ENCODE measurements at places on chromosomes 5 and 9. TPM values are rescaled to one million over a fixed set of nuclear protein-coding genes. Genes with fewer than 3 reads are reported as not detected.

DNA sequence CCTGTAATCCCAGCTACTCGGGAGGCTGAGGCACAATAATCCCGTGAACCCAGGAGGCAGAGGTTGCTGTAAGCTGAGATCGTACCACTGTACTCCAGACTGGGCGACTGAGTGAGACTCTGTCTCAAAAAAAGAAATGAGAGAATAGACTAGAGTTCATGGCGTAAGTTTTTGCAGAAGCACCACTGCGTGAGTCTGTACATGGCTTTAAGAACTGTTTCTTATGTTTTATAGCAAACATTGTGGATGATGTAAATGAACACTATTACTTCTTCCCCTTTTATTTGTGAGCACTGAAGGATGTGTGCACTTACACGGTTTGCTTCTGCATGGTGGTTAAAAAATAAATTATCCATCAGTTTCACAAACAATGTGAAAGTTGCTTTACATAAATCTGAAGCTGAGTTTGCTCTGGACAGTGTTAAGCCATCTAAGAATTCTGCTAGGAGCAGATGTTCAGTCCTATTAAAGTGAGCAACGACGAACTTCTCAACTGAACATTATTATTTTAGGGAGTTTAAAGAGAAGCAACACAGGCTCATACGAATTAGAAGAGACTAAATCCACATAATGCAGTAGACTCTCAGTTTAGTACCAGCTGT lies 52.5 kb downstream of the ZFAND5 start:
- no peak for DNase-seq

Gene CENPH
- total RNA-seq = 3.1 TPM

Gene GFPT2
- 0.68 TPM for total RNA-seq

GRCh38 chr9:2788919-2789318 lies 55.0 kb downstream of the PUM3 start:
- no peak for DNase-seq

GRCh38 chr5:64514612-64515011 lies 8.8 kb downstream of the RGS7BP start:
- DNase-seq = no peak

GRCh38 chr5:125394661-125395280 lies 648.3 kb upstream of the ZNF608 start:
- no peak for DNase-seq

Gene AJM1
- 1.0 TPM for total RNA-seq

Gene B4GALT7
- 35.6 TPM for total RNA-seq

- no peak for DNase-seq
Observed at GRCh38 chr5:14929293-14930065, 57.9 kb upstream of the ANKH start.

- DNase-seq = peak; percentile 11
Observed at GRCh38 chr9:16265688-16266087, 604.8 kb downstream of the BNC2 start.

DNA sequence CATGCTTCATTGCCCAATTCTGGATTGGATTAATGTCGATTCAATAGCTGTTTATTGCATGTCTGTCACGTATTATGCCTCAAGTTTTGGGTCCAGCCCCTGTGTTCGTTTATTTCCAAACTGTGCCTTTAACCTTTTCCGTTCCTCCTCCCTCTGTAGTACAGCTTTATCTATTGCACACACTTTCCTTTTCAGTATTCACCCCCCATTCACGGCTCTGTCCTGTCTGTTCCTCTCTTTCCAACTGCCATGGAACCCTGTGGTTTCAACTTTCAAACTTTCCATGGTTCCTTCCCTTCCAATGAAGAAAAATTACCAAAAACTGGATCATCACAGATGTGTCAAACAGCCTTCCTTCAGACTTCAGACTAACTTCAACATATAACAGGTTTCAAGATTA lies 17.1 kb downstream of the SMARCA2 start:
- no peak for DNase-seq

GRCh38 chr5:157197086-157197485 lies 16.4 kb downstream of the ITK start:
- no peak for DNase-seq

- DNase-seq = no peak
Observed at GRCh38 chr5:87825583-87825982, 412.9 kb upstream of the CCNH start.

DNA sequence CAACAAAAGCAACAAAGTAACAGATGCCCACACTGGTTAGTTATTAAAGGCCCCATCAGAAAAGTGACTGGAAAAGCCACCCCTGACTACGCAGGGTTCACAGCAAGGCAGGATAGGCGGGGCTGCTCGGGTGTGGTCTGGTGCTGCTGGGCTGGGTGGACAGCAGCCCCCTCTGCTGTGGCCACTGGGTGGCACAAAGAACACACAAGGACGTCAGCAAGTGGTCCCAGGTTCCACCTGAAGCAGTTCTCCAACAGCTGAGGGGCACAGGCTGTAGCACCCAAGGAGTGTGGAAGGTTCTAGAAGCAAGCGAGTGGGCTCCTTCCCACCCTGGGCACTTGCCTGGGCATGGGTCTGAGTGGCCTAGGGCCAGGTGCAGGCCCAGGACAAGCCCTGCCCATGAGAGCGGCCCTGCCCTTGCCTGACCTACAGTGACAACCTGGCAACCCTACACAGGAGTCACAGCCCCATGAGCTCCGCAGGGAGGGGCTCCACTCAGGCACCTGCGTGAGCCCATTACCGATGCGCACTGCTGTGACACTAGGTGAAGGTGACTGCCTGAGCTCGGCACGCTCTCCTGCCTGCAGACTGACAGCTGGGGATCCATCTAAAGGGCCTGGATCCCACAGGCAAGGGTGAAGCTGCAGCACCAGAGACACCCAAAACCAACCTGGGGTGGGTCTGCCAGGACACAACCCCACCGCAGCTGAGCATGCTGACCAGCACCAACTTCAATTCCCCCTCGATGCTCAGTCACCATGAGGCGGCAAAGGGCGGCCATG lies 8.1 kb downstream of the BRD9 start:
- no peak for DNase-seq

DNA sequence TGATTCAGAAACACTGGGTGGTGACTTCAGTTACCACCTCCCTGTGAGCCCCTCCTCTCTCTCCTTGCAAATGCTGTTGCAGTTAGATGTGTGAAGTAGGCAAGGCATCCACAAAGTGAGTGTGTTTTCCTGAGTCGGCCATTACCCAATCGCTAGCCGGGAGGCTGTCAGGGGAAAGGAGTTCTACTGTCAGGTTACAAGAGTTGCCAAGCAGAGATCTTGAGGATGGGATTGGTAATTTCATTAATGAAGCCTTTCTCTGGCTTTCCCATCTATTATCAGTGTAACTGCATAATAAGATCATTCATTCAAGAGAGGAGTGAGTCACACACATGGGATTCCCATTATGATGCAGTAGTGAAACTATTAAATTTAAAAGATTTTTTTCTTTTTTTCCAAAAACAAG lies 106.9 kb downstream of the GLDC start:
- DNase-seq = peak; percentile 12

DNA sequence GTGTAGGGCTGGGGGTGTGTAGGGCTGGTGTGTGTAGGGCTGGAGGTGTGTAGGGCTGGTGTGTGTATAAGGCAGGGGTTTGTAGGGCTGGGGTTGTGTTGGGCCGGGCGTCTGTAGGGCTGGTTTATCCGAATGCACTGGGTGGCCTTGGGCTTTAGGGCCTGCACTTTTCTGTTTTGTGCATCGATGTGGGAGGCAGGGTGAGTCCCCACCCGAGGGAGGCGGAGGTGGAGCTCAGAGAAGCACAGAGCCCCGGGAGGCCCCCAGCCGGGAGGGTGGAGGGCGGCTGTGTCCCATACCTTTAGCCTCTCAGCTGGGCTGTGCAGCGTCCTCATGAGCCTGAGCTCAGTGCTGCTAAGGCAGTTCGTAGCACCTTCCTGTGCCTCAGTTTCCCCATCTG lies 13.5 kb downstream of the COL5A1 start:
- no peak for DNase-seq

DNA sequence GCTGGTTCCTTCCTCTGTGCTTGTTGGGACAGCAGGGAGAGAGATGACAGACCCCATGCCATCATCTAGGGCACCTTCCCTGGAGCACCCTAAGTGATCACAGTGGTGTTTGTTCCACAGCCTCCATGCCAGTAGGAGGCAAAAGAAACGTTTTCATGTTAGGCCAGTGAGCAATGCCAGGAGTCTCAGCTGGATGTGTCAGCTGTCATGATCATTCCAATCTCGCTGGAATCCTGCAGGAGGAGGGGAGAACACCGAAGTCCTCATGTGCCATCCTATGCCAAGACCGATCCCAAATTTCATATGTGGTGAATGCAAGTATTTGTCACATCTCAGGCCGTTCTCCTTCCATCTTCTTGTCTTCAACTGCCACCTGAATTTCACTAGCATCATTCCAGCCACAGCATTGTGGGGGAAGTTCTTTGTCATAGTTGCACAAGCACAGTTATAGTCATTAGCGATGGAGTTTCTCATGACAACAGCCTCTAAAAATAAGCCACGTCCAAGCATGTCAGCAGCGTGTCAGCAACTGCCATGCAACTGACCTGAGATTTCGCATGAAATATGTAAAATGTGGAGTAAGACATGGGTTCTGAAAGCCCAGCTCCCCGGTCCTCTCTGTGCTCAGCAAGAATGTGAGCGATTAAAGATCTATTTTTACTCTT lies 97.2 kb upstream of the DNAH5 start:
- no peak for DNase-seq

Gene ZNF474
- total RNA-seq = 0.17 TPM

GRCh38 chr5:178642351-178642909 lies 15.6 kb upstream of the CLK4 start:
- DNase-seq = peak; percentile 90

GRCh38 chr9:21967702-21968101 lies 26.5 kb downstream of the CDKN2A start:
- DNase-seq = no peak

Gene GFI1B
- not detected for total RNA-seq

- DNase-seq = no peak
Observed at GRCh38 chr5:96747720-96748119, 60.0 kb downstream of the ERAP1 start.

Gene SLC1A3
- under 0.01 TPM for total RNA-seq

Gene WNK2
- not detected for total RNA-seq

Gene LURAP1L
- 1.1 TPM for total RNA-seq

Gene OBP2B
- not detected for total RNA-seq

DNA sequence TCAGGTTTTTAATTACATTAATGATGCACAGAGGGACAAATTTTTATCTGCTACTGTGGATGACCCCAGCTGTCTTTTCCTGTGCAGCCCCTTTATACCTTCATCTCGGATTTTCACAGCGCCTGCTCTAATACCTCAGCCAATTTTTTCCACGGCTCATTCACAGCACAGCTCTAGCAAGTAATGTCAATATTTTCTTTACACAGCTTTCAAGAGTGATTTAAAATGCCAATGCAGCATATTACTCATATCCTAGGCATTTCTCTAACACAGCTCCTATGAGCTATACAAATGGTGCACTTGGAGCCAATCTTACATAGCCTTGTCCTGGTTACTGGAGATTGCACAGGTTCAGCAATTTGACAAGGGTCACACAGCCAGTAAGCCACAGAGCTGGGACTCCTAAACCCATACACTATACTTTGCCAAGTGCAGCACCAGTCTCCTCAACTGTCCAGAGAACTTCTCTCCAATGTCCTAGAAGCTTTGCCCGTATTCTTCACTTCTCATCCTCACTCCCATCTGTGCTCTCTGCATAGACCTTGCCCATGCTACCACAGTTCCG lies 661.8 kb downstream of the DTWD2 start:
- DNase-seq = no peak

- no peak for DNase-seq
Observed at GRCh38 chr5:96649251-96649662, 12.9 kb upstream of the CAST start.

Gene SLC6A3
- total RNA-seq = not detected

GRCh38 chr9:131578731-131579504 lies 33.6 kb downstream of the PRRT1B start:
- peak; percentile 33 for DNase-seq

GRCh38 chr5:107275333-107275732 lies 395.4 kb downstream of the EFNA5 start:
- DNase-seq = peak; percentile 13

Gene PDLIM4
- 31.0 TPM for total RNA-seq

DNA sequence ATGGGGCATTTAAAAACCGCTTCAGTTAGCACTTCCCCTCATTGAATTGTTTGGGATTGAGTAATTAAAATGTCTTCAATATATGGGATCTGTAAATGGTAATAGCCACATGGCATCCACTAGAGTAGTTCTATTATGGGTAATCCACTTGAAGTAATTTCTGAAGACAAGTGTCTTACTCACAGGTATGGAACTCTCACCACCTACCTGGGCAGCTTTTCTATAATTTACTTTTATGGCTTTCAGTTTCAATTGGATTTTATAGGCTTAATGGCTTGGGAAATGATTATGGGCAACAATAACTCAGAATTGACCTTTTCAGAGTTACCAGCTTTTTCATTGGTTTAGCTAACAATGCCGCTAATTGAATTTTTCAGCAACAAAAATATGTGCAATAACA lies 597.9 kb downstream of the PTPRD start:
- DNase-seq = no peak

DNA sequence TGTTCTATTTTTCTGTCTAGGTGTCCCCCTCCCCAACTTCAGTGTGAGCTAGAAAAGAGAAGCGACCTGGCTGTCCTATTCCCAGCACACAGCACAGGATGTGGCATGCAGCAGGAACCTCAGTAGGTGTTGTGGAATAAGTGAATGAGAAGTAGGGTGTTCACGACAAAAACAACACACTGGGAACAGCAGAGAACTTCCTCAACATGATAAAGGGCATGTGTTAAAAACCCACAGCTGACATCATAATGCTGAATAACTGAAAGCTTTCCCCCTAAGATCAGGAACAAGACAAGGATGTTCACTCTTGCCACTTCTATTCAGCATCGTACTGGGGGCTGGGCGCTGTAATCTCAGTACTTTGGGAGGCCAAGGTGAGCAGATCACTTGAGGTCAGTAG lies 155.6 kb upstream of the ZNF618 start:
- no peak for DNase-seq

Gene IGFBPL1
- total RNA-seq = 0.17 TPM
